Activated naive CD8-positive, alpha-beta T cell treated with anti-CD3 and anti-CD28 coated beads, Interleukin-2, amount 10 ng/mL, durations not matched to agents 7 days and 5 days (primary cell): ENCODE measurements at places on chromosomes 2 and 18. TPM values are rescaled to one million over a fixed set of nuclear protein-coding genes. Genes with fewer than 3 reads are reported as not detected.

The TUBB8B gene
- not detected for total RNA-seq

The CD8B gene
- 475 TPM for total RNA-seq

The UGT1A5 gene
- total RNA-seq = not detected

The KCNG3 gene
- total RNA-seq = not detected

The WNT10A gene
- total RNA-seq = 2.5 TPM

The SPC25 gene
- total RNA-seq = 35.6 TPM

The CROCC2 gene
- total RNA-seq = not detected

The GALNT14 gene
- not detected for total RNA-seq

The B3GNT2 gene
- total RNA-seq = 46.0 TPM

The TFPI gene
- total RNA-seq = 0.11 TPM

The HNMT gene
- 0.28 TPM for total RNA-seq

The TGIF1 gene
- total RNA-seq = 35.6 TPM

DNA sequence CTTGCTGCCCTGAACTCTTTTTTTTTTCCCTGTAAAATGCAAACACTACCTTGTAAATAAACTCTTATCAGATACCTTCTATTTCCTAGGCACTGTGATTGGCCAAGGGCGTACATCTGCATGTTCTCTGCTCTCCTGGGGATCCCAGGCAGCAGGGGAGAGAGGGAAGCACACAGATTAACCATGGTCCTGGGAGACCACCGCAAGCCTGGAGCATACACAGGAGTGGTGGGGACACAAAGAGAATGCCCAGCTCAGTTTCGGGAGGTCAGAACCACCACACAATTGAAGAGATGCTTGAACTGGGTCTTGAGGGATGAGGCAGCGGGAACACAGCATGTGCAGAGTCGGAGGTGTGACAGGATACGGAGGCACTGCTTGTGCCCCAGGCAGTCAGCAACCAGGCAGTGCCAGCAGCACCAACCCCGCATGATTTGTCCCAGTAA is 2.1 kb downstream of the GREB1 start:
- DNase-seq = no peak

DNA sequence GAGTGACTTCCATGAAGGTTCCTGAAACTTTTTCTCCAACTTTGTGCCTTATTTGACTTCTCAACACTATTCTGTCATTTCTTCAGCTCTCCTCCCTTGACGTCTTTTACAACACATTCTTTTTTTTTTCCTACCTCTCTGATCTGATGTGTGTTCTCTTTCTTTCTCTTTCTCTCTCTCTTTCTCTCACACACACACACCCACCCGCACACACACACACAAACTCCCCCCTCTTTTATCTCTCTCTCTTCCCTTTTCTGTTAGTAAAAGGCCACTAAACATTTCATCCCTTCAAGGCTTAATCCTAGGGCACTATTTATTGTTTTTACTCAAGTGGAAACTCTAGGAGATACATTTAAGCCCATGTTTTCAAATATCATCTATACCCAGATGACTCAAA is 107.8 kb upstream of the CNTNAP5 start:
- DNase-seq = no peak

GRCh38 chr18:49022311-49023161 is 71.8 kb upstream of the SMAD7 start:
- DNase-seq = no peak

DNA sequence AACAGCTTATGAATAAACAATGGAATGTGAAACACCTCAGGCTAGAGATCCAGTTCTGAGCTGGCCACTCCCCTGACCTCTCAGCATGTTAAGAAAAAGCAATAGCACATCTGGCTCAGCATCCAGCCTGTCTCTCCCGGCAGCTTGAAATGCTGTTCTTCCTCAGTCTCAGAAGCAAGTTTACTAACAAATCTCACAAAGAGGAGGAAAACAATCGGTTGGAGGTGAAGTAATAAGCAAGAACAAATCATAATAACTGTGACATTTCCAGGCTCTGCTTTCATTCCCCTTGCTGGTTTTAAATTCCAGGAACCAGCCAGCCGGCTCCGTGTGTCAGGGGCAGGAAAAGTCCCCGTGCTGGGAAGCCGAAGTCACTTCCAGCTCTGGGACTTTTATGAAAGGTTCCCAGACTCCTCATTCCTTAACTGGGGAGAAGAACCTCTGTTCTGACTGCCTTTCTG is 133.9 kb upstream of the ARL4C start:
- no peak for DNase-seq

DNA sequence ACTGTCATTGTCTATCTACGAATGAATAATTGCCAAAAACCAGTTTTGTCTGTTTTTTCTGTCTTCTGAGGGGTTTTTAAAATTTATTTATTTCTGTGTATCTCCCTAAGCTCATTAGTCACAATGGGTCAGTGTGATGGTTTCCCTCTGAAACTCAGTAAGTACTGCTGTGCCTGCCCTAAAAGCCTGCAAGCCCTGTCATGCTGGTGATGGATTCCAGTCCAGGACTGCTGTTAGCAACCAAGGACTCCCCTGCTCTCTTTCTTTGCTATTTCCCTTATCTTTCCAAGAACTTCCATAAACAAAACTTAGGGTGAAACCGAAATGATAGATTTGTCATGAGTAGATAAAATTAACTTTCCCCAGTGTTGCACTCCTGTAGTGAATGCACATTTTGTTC is 11.8 kb upstream of the DSG2 start:
- no peak for DNase-seq

DNA sequence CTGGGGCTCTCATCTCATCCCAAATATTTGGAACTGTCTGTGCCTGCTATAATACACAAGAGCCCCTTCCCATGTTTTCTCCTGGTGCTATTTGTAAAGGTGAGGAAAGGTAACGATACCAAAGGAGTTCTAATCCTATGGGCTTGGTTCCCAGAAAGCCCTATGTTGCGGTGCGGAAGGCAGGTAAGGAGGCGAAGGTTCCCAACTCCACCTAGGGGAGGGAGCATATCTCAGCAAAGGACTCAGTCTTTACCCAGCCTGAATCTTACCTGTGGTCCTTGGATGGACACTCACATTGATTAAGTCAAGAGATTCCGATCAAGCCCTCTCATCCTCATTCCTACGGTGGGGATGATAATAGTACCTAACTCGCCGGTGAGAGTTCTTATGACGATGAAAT is 140.1 kb downstream of the BCL2 start:
- no peak for DNase-seq

DNA sequence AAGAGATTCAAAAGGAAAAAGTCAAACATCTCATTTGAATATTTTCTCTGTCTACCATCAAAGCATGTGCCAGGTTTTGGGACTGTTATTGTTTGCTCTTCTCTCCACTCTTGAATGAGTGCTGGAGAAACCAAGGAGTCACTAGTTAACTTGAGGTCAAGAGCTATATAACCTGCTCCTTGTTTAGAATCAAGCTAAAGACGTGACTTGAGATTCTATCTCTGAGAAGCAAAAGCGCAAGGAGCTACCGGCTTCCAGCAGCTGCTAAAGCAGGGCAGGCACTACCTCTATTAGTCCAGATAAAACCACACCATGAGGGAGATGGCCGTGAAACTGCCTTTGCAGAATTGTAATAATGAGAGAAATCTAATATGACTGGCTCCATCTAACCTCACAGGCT is 36.0 kb downstream of the UXS1 start:
- DNase-seq = no peak

- DNase-seq = no peak
Measured at GRCh38 chr18:48660346-48661228, 121.8 kb downstream of the CTIF start.

DNA sequence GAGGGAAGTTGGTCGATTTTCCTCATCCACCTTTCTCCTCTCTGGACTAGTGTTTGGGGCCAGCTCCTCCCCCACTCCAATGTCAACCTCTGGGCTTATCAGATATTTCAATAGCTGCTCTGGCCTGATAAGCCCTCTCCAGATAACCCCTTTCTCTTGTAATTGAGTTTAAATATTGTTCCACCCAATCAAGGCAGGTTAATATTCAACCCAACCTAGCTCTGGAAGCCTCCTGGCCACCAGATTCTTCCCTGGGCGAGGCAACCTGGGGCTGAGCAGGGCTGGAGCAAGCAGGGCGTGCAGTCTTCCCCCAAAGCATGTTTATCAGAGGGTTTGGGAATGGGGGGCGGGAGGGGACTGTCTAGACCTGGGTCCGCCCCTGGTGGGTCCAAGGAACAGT is 73.8 kb downstream of the TFCP2L1 start:
- DNase-seq = no peak

GRCh38 chr2:38155-38554 is 8.2 kb downstream of the FAM110C start:
- DNase-seq = no peak

DNA sequence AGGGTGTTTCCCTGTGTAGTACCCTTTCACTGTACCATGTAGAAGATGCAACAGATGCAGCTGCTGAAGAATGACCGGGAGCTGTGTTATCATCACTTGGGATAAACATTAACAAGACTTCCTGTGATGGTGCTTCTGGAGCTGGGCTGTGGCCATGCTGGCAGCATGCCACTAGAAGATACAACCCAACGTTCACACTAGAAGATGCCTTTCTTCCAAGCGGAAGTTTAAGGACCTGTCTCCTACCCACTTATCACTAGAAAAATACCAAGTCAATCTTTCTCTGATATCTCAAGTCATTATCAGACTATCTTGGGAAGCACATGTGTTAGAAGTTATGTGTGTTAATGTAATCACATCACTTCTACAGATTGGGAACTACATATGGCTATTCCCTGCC is 953.5 kb downstream of the CNTNAP5 start:
- no peak for DNase-seq

DNA sequence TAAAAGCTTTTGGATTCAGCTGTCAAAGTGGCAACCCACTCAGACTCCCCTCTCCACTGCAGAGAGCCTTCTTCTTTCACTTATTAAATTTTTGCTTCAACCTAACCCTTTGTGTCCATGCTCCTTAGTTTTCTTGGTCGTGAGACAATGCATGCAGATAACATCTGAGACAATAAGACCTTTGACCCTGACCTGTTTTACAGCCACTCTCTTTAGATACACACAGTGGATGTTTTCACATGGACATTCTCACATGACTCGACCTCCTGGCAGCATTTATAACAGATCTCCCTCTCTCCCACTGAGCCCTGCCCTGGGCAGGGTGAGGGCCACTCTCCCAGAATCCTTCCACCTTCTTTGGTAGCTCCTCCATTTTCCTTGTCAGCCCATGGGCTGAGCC is 30.4 kb upstream of the IL36G start:
- no peak for DNase-seq

DNA sequence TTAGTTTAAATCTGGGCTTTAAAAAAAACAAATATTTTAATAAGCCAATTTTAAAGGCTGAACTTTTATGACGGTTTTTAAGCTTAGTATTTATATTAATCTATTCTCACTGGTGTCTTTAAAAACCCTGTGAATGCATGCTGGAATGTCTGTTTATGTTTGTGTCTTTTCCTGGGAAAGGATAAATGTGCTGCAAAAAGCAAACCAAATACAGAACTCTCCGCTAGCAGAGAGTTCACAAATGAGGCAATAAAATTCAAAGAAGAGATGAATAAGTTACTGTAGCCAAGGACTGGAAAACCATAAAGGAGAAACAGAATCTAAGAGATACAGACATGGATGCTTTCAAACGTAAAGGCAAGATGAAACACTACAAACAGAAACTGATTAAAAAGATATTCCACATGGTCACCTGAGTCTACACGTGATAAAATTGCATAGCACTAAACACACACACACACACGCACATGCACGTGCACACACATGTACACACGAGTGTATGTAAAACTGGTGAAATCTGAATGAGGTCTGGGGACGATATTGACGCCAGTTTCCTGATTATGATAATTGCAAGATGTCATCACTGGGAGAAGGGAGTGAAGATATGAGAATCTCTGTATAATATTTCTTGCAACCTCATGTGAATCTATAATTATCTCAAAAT is 4.5 kb downstream of the TWIST2 start:
- DNase-seq = no peak

GRCh38 chr2:148896136-148896535 is 21.1 kb downstream of the KIF5C start:
- no peak for DNase-seq

DNA sequence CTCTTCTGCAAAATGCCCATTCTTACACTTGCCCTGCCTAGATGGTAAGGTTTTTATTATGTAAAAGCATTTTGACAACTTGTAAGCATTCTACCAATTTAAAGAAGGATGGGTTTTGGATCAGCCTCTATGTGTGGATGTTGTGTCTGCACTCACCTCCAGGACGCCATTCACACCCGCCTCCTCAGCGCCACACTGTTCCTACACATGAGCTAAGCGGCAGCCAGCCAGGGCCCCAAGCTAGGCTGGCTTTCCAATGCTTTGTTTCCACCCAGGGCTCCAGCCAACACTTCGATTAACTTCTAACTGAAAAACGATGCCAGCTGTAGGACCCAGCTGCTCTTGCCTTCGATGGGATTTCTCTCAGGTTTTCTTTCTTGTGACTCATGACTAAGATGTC is 73.3 kb upstream of the FZD7 start:
- no peak for DNase-seq

DNA sequence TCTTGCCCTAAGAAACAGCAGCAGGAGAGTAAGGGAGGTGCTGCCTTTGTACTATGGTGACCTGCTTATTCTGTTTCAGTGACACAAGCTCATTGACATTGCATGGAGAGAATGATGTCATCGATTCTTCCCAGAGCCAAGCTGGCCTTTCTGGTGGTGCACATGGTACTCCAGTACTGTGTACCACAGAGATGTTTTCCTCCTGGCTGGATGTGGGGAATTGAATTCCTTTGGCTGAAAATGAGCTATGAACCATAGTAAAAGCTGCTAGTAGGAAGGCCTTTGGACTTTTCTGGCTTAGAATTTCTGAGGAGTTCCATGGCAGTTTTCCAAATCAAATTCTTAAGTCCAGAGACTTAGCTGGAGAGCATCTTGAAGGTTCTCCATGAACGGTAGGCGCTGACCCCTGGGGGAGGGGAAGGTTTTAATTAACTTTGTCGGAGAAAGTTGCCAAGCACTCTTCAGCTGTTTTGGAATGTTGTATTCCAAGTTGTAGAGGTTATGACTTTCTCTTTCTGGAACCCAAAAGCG is 17.1 kb upstream of the B3GNT2 start:
- DNase-seq = no peak

- DNase-seq = no peak
Measured at GRCh38 chr2:181876614-181877063, 14.9 kb upstream of the ITPRID2 start.
